ENCODE measurements at places on chromosomes 5 and 9.

GRCh38 chr5:110354311-110354710 lies 372.2 kb downstream of the TMEM232 start:
- no peak for DNase-seq

DNA sequence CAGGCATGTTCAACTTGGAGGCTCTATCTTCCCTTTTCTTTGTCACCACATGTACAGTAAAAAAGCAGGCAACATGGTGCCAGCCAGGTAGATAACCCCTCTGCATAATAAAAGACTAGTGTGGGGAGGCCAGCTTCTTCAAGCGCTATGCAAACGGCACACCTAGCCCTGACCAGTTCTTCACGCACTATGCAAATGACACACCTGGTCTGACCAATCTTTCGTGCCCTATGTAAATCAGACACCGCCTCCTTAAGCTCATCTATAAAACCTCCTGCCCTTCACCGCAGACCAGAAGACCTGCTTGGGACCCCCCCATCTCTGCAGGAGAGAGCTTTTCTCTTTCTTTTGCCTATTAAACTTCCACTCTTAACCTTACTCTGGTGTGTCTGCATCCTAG lies 28.1 kb upstream of the UGCG start:
- no peak for DNase-seq

DNA sequence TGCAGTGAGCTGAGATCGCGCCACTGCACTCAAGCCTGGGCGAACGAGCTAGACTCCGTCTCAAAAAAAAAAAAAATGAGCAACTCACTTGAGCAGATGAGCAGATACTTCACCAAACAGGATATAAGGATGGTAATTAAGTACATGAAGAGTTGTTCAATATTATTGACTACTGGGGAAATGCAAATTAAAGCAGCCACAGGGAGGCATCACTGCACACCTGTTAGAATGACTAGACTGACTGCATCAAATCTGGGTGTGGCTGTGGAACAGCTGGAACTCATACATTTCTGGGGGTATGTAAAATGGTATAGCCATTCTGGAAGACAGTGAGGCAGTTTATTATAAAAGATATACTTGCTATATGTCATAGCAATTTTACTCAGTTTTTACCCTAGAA lies 93.0 kb downstream of the WNK2 start:
- DNase-seq: no peak

DNA sequence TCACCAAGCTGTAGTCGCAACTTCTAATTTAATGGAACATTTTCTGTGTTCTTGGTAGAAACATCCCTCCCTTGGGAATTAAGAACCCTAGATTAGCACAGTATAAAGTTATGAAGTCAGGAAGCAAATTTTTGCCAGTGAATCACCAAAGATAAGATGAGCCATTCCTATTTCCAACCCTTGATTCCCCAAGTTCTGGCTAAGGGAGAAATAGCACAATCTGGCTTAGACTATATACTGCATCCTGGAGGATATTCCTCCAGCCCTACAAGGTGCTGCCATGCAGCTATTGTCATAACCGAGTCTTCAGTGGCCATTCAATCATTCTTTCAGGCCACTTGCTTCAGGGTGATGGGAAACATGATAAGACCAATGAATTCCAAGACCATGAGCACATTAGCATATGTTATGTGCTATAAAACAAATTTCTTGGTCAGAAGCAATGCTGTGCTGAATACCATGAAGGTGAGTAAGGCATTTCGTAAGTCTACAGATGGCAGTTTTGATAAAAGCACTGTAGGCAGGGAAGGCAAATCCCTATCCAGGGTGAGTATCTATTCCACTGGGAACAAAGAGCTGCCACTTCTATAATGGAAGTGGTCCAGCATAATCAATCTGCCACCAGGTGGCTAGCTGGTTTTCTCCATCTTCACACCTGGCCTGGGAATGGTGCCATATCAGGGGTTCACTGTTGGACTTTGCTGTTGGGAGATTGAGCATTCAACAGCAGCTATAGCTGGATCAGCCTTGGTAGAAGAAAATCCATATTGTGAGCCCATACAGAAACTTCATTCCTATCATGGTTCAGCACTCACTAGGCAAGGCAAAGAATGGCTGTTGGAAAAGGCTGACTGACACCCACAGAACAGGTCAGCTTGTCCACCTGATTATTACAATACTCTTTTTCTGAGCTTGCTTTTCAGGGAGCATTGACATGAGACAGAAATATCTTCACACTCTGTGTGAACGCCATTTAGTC lies 19.6 kb upstream of the ARL15 start:
- peak; percentile 38 for DNase-seq

DNA sequence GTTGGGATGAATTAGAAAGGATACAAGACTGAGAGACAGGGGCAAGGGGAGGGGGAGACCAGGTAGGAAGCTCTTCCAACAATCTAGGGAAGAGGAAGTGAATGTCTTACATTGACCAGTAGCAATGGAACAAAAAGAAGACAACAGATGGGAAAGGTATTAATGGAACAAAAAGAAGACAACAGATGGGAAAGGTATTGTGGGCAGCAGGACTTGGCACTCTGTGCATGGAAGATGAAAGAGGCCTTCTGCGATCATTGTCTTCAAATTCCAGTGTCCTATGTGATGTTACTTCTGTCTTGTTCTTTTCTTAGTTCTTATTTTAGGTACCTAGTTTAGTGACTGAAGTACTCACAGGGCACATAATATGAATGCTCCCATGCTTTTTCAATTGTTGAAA lies 161.8 kb downstream of the PALM2AKAP2 start:
- no peak for DNase-seq

GRCh38 chr5:146867996-146868708 lies 10.4 kb downstream of the PPP2R2B start:
- no peak for DNase-seq

DNA sequence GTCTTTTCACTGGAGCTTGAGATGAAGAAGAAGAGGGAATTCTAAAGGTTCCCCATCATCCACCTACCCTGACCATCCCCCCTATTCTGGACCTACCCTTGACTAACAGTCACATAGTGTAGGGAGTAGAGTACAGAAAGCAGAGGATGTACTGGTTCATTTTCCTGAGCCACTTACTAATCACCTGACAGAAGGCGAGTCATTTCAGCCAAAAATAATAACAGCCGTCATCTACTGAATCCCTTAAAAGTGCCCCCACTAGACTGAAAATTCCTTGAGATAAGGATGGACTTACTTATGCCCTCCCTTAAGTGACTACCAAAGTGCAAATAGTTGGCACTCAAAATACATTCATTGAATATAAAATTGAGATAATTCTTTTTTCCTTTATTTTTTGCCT lies 112.2 kb downstream of the FOXD1 start:
- DNase-seq: no peak

- no peak for DNase-seq
Measured at GRCh38 chr9:18632632-18633403, 158.9 kb downstream of the ADAMTSL1 start.

GRCh38 chr9:4792572-4793458 lies at the start of gene RCL1:
TSS of gene RCL1 (plus strand) at chr9:4792944. CDS start at chr9:4793092, 148 bp downstream.
- DNase-seq: peak; percentile 95

All from T47D (cell line).